ENCODE measurements at places on chromosomes 5 and 9. TPM values are rescaled to one million over a fixed set of nuclear protein-coding genes. Genes with fewer than 3 reads are reported as not detected.

The OXCT1 gene
- 22.5 TPM for total RNA-seq

The SPATA31C1 gene
- total RNA-seq: not detected

The SPINK1 gene
- 1,916 TPM for total RNA-seq

The STPG3 gene
- not detected for total RNA-seq

The ARSB gene
- 17.4 TPM for total RNA-seq

The PCDHA3 gene
- not detected for total RNA-seq

The SAXO1 gene
- 0.20 TPM for total RNA-seq
